ENCODE measurements at places on chromosomes 3 and 15.

DNA sequence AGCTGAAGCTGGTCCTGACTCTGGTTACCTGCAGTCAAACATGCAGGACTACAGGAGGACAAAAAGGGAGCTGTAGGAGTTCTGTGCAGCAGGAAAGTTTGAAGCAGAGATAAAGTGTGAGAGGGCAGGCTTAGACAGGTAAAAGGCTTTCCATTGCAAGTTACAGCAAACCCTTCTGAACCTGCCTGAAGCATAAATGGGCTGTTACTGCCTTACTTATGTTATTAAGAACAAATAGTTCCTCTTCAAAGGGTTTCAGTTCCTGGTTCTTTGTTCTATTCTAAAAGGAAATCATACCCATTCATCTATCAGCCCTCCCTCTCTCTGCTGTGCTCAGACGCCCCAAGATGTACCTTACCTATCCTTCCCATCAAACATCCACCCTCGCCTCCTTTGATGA is 52.4 kb upstream of the CACNA2D3 start:
- no peak overlapping the region for H3K4me3 ChIP-seq
- no peaks in the 10 kb centered on the region for H3K27me3 ChIP-seq
- no peak for DNase-seq
- no peaks in the 10 kb centered on the region for H3K4me1 ChIP-seq

DNA sequence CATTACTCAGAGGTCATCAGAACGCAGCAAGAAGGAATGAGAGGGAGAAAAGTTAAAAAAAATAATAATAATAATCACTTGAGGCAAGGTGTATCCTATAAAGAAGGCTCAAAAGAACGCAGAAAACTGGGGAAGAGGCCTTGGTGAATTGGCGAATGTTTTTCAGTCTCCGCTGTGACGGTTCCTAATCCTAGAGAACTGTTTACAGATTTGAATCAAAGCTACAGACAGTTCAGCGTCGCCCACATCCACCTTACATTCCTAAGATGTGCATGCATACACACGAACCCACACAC is 634 bp downstream of the ZMAT3 start:
- H3K27me3 ChIP-seq, result no peaks in the 10 kb centered on the region
- H3K36me3 ChIP-seq, result no peaks in the 10 kb centered on the region
- H3K4me1 ChIP-seq, result peaks cover 13% of the 10 kb centered on the region
- peak overlapping the region; percentile 93 for H3K4me3 ChIP-seq
- peak overlapping the region; percentile 85 for H3K27ac ChIP-seq
- no peak for DNase-seq

- no peak for DNase-seq
- no peaks in the 10 kb centered on the region for H3K36me3 ChIP-seq
- no peak overlapping the region for H3K4me3 ChIP-seq
- H3K27ac ChIP-seq, result peak overlapping the region; percentile 92
- no peaks in the 10 kb centered on the region for H3K27me3 ChIP-seq
Observed at GRCh38 chr3:123409443-123410148, 39.3 kb downstream of the ADCY5 start.

- H3K4me3 ChIP-seq, result peak overlapping the region; percentile 49
- H3K27me3 ChIP-seq, result no peaks in the 10 kb centered on the region
- DNase-seq, result no peak
Observed at GRCh38 chr15:101267320-101268104, 9.8 kb downstream of the SELENOS start.

DNA sequence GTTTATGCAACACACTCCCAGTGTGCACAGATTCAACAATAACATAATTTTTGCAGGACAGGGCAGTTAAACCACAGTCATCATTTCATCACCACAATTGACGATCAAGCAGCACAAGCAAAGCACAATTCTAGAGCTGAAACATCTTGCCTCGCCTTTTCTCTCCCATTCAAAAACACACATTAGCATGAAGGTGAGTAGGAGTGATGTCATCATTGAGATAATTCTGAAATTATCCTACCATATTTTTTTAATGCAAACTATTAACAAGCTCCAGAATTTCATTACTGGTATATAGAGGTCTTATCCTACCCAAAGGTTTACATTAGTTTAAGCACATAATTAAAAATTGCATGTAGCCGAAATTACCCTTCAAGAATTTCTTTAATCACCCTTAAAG is 3.5 kb downstream of the IGDCC3 start:
- H3K4me1 ChIP-seq, result peaks cover 2% of the 10 kb centered on the region
- H3K36me3 ChIP-seq, result no peaks in the 10 kb centered on the region
- H3K4me3 ChIP-seq, result no peak overlapping the region
- no peak overlapping the region for H3K27ac ChIP-seq

DNA sequence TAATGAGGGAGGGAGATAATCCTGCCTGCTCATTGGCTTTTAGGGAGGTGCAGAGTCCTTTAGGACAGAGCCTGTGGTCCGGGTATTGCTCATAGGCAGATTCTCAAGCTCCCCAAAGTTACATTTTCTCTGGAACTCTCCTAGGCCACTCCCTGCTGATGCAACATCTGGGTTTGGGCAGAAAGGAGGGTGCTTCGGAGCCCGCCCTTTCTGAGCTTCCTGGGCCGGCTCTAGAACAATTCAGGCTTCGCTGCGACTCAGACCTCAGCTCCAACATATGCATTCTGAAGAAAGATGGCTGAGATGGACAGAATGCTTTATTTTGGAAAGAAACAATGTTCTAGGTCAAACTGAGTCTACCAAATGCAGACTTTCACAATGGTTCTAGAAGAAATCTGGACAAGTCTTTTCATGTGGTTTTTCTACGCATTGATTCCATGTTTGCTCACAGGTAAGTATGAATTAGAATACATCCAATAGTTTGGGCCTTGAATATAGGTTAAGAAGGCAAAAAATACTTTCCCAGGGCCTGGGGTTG is at the start of gene IL20RB:
Gene IL20RB, plus strand, starts transcription at position 233 of the 538 bp plus-strand sequence. Its CDS starts 131 bp downstream, at position 364.
- no peak for DNase-seq
- no peaks in the 10 kb centered on the region for H3K4me1 ChIP-seq
- no peaks in the 10 kb centered on the region for H3K36me3 ChIP-seq
- H3K27ac ChIP-seq, result no peak within 1 kb of the TSS

GRCh38 chr3:125679258-125679657 is 84.0 kb upstream of the OSBPL11 start:
- H3K4me1 ChIP-seq, result peaks cover 16% of the 10 kb centered on the region
- H3K36me3 ChIP-seq, result no peaks in the 10 kb centered on the region
- no peak overlapping the region for H3K27ac ChIP-seq
- H3K4me3 ChIP-seq, result no peak overlapping the region

- H3K27me3 ChIP-seq, result no peaks in the 10 kb centered on the region
- DNase-seq, result no peak
- no peak overlapping the region for H3K27ac ChIP-seq
- H3K4me3 ChIP-seq, result no peak overlapping the region
- H3K4me1 ChIP-seq, result peaks cover 4% of the 10 kb centered on the region
Observed at GRCh38 chr3:35677797-35678196, 38.5 kb downstream of the ARPP21 start.

DNA sequence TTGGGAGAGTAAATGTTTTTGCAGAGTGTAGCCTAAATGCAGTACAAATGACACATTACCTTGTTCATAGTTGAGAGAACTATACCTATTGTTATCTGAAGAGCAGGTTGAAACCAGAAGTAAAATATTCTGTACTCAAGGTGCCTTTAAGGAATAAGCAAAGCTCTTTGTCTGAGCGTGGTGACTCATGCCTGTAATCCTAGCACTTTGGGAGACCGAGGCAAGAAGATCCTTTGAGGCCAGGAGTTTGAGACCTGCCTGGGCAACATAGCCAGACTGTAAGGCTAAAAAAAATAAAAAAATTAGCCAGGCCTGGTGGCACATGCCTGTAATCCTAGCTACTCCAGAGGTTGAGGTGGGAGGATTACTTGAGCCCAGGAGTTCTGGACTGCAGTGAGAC is 2.2 kb upstream of the RNF13 start:
- H3K36me3 ChIP-seq, result no peaks in the 10 kb centered on the region
- DNase-seq, result no peak
- peaks cover 16% of the 10 kb centered on the region for H3K4me1 ChIP-seq
- H3K4me3 ChIP-seq, result no peak overlapping the region

DNA sequence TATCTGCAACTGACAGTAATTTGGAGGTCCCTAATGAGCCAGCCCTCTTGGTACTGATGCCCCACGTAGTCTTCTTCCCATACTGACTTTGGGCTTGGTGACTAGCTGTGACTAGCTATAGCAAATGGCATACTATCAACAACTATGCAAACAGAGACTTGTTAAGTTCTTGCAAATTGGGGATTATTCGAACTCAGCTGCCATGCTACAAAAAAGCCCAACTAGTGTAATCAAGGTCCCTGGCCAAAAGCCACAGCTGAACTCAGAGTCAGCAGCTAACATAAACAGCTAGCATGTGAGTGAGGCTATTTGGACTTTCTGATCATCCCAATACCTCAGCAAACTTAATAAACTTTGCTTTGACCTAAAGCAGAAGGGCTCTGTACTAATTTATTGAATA is 121.2 kb upstream of the PLXND1 start:
- no peak for DNase-seq
- H3K27ac ChIP-seq, result no peak overlapping the region
- H3K4me1 ChIP-seq, result peaks cover 20% of the 10 kb centered on the region

- H3K36me3 ChIP-seq, result peaks cover 24% of the 10 kb centered on the region
- DNase-seq, result no peak
- no peak overlapping the region for H3K4me3 ChIP-seq
- no peaks in the 10 kb centered on the region for H3K4me1 ChIP-seq
- no peaks in the 10 kb centered on the region for H3K27me3 ChIP-seq
Observed at GRCh38 chr3:129577925-129578786, 28.3 kb downstream of the PLXND1 start.

- H3K27me3 ChIP-seq, result no peaks in the 10 kb centered on the region
- peaks cover 4% of the 10 kb centered on the region for H3K4me1 ChIP-seq
- H3K4me3 ChIP-seq, result no peak overlapping the region
- no peak for DNase-seq
- H3K36me3 ChIP-seq, result no peaks in the 10 kb centered on the region
Observed at GRCh38 chr15:99097441-99098410, 7.2 kb upstream of the SYNM start.

GRCh38 chr15:58547628-58548307 is 116.0 kb downstream of the LIPC start:
- DNase-seq, result no peak
- H3K4me3 ChIP-seq, result no peak overlapping the region
- H3K4me1 ChIP-seq, result peaks cover 12% of the 10 kb centered on the region
- peak overlapping the region; percentile 68 for H3K27ac ChIP-seq
- H3K36me3 ChIP-seq, result no peaks in the 10 kb centered on the region

DNA sequence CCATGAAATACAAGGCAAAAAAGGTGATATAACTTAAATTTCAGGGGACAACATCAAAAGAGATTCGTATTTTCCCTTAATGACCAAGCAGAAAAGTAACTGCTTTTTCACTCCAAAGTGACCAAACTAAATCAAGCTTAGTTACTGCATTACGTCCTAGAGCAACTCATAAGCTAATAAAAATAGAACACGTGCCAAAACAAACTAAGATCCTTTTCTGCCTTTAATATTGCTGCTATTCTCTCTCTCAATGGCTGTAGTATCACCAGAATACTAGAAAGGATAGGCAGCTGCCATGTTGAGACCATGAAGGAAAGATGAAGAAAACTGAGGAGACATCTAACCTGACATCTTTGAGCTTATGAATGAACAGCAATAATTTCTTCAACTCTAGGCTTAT is 43.3 kb downstream of the UBXN7 start:
- H3K4me1 ChIP-seq, result peaks cover 11% of the 10 kb centered on the region
- no peak for DNase-seq
- H3K27ac ChIP-seq, result no peak overlapping the region
- H3K36me3 ChIP-seq, result peaks cover 21% of the 10 kb centered on the region
- no peaks in the 10 kb centered on the region for H3K27me3 ChIP-seq
- no peak overlapping the region for H3K4me3 ChIP-seq

DNA sequence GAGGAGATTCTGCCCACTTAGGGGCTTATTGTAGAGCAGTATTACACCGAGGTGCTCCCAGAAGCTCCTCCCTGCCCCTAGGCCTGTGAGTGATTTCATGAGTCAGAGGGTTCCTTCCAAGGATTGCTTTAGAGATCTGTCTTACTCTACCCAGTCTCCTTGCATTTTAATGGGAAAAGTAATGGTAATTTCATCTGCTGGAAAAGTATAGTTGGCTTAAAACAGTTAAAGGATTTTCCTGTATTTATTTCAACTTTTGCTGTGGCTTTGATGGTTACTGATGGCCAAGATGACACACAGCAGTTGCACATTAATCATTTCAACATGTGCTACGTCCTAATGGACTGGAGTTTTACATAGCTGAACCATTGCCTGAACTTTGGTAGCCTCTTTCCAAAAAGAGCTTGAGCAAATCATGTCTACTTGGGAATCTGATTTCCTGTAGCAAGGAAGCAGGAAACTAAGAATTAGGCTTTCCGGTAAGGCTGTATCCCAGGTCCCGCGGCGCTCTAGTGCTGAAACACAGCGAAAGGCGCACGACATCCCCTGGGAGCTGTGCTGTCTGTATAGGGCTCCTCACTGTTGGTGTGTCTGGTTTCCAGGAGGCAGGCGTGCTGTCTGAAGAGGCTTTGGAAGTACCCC is 9.2 kb upstream of the PGPEP1L start:
- no peaks in the 10 kb centered on the region for H3K36me3 ChIP-seq
- no peak overlapping the region for H3K4me3 ChIP-seq
- H3K4me1 ChIP-seq, result no peaks in the 10 kb centered on the region

DNA sequence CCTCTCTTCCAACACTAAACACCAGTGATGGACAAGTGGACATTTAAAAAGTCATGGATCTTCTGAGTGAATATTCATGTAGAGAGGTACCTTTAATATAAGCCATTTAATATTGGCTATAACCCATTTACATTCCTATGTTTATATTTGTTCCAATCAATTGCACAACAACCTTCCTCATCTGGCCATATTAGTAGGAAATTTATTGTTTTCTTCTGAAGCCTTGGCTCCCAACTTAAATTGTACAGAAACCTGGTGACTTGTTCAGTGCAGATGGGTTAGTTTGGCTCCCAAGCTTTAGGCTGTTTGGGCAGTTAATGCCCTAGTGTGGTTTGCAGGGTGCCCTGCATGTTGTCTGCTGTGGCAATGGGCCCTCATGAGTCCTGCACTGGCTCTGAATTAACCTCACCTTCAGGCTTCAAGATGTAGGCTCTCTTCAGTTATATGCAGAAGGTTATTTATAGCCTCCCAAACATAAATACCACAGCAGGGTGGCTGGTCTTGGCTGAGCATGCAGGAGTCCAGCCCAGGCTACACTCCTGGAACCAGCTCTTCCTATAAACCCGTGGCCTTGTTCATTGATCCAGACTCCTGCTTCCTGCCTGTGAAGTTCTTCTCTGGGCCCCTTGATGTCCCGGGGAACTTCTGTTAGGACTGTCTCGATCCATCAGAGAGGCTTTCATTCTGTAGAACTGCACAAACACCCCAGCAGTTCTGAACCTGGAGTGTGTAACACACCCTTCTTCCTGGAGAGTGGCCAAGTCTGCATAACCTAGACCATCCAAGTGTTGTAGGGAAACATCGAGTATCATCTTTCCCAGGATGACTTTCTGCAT is 57.0 kb downstream of the DUT start:
- H3K4me3 ChIP-seq, result no peak overlapping the region
- DNase-seq, result no peak
- H3K4me1 ChIP-seq, result peaks cover 63% of the 10 kb centered on the region
- no peaks in the 10 kb centered on the region for H3K36me3 ChIP-seq

GRCh38 chr3:134885877-134886621 is 91.0 kb downstream of the EPHB1 start:
- no peaks in the 10 kb centered on the region for H3K36me3 ChIP-seq
- H3K4me1 ChIP-seq, result no peaks in the 10 kb centered on the region
- no peak for DNase-seq
